ENCODE measurements at places on chromosomes 5 and 9.

DNA sequence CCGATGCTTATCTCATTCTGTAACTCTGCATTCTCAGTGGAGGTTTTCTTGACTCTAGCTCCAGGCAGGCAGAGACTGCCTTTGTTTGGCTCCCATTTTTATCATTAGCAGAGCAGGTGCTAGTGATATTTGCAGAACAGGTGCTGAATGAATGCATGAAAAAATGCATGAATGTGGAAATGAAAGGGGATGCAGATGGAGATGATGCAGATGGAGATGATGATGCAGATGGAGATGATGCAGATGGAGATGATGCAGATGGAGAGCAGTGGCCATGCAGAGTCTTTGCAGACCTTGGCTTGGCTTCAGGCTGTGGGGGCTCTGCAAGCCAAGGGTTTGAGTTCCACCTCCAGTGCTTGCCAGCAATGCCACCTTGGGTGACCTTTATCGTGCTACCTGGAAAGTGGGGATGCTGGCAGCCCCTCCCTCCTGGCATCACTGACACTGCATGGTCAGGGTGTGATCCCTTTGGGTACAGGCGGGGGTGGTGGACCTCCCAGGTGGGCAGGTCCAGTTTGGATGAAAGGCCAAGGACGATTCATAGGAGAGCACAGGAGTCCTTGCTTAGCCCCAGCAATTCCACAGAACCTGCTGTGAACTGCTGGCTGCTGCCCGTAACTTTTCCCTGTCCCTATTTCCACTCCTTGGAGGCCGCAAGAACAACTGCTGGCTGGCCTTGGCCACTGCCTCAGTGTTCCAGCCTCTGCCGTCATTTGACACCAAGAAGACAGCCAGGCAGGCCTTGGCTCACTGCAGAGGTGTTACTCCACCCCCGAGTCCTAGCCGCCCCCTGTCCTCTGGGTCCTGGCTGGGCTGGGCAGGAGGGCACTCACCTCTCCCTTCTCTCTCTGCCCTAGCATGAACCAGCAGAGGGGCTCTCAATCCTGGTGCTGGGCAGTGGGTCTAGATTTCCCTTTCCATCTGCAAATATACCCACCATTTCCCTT lies 33.0 kb downstream of the ERGIC1 start:
- DNase-seq: no peak

- DNase-seq: no peak
Observed at GRCh38 chr5:10023494-10023893, 226.2 kb downstream of the ATPSCKMT start.

- no peak for DNase-seq
Observed at GRCh38 chr5:20972419-20972925, 984.5 kb upstream of the CDH18 start.

DNA sequence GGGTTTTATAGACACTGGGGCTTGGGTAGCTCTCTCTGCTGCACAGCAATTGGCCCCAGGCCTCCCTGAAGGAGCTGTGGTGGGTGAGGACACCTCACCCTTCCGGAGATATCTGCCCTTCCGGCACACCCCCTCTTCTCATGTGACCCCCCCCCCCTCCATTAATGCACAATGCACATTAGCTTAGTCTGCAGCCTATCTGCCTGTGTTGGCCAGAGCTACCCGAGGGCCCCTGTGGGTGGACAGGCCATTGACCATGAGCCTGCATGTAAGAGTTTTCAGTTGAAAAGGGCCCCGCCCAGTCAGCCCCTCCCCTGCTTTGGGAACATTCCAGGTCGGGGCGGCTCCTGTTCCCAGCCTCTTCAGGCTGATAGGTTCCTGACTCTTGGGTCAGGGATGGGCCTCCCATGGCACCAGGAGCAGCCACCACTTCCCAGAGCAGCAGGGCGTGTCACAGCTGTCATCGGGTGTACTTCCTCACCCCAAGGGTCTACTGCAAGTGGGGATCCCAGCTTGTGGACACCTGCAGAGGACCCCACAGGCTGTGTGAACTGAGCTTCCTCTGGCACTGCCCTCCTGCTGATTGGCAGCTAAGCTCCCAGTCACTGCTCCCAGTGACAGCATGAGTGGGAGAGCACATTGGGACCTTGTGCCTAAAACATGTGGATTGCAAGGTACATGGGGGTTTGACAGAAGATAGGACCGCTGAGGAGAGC lies 17.8 kb downstream of the PHF2 start:
- peak; percentile 24 for DNase-seq

DNA sequence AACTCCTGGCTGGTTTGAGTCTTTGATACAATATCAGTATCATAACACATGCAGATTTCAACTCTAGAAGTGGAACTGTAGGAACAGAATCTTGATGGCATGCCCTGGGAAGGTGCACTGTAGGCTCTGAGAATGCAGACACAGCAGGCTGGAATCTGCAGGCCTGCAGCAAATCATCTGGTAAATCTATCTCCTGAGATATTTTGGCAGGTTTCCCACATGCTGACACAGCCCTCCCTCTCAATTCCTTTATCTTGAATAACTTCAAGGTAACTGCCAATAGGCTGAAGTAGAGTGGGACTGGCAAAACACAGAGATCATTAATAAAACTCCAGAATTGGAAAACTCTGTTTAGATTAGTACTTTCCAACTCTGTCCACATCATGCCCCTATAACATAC lies 177.8 kb upstream of the PCSK5 start:
- DNase-seq: no peak

DNA sequence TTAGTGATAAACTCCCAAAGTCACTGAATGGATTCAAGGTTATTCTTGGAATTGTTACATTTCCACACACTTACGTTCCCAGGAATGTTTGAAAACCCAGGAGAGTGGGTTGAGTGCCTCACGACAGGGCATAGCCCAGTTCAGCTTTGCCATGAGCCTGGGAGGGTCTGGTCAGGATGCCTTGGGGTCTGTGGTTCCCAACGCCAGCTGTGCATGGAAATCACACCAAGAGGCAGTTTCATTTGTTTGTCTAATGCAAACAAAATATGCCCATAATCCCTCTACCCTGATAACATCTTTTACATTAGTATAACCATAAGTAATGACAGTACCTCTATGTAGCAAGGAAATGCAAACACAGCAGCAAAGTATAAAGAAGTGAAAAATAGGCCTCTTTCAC lies 25.3 kb upstream of the MSX2 start:
- no peak for DNase-seq

- DNase-seq: no peak
Observed at GRCh38 chr5:118052503-118052902, 935.8 kb downstream of the DTWD2 start.

- DNase-seq: no peak
Observed at GRCh38 chr5:149930749-149931574, 13.6 kb downstream of the PDE6A start.

DNA sequence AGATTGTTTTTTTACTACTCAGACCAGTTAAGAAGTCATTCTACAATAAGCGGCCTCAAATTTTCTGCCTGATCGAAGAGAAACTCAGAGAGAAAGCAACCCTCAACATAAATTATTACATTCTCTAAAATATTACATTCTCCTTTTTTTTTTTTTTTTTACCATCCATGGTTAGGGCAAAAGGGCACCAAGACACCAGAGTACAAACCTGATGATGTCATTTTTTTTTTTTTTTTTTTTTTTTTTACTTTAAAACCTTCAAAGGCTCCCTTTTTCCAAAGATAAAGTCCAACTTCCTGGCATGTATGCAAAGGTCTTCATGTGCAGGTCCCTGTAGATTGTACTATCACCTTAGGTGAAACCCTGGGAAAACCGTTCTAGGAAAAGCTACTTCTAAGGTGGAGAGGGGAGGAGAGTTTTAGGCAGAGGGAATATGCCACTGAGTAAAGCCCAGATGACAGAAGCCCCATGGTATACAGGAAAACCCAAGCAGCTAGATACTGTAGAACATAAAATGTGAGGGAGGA lies 104.4 kb downstream of the SSBP2 start:
- DNase-seq: no peak

DNA sequence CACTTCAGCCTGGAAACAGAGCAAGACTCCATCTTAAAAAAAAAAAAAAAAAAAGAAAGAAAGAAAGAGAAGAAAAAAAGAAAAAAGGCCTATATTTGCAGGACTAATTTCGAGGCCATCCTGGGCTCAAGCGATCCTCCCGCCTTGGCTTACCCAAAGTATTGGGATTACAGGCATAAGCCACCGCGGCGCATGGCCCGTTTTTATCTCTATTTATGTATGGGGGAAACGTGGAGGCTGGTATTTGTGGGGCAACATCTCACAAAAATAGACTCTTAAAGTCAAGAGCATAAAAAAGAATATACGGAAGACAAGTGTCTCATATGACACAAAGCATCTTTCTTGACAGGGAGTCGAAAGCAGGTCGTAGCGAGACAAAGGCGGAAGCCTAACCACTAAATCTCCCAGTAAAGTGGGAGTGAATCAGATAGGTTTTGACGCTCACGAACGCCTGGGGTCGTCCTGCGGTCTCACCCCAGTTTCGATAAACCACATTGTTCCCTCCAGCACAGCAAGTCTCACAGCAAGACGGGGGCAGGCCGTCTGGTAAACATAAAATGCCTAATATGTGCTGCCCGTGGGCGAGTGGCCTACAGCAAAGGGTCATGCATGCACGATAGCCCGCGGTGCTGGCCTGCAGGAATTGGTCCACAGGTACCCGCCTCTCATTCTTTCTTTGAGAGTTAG lies 1.8 kb upstream of the TRIM41 start:
- no peak for DNase-seq

- DNase-seq: no peak
Observed at GRCh38 chr5:3303777-3304176, 291.9 kb upstream of the IRX1 start.

GRCh38 chr5:3995954-3996619 lies 400.5 kb downstream of the IRX1 start:
- DNase-seq: no peak

DNA sequence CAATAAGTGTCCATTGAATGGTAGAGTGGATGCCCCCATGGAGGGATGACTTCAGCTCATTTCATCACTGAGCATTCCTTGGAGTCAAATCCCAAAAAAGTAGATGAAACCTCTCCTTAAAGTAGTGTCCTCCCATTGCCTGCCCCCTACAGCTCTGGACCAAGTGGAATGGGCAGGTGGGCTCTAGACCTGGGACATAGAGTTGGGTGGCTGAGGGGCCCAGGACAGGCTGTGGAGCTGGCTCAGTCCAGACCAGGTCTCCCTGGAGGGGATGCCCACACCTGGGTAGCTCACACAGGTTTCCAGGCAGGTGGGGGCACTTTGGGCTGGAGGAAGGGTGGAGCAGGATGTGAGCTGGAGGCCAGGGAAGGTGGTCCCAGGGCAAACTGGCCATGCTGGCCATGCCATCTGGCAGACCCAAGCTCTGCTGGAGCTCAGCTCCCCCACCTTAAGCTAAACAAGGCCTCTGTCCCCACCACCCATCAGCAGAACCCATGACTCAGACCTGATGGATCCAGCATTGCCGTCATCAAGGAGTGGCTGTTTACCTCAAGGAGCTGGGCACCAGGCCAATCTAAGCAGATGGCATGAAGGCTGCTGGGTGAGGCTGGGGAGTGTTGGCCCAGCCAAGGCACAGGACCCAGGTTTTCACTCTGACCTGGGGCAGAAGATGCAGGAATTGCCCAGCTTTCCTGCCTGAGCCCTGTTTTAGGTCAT lies 6.2 kb upstream of the SPINK4 start:
- DNase-seq: no peak

DNA sequence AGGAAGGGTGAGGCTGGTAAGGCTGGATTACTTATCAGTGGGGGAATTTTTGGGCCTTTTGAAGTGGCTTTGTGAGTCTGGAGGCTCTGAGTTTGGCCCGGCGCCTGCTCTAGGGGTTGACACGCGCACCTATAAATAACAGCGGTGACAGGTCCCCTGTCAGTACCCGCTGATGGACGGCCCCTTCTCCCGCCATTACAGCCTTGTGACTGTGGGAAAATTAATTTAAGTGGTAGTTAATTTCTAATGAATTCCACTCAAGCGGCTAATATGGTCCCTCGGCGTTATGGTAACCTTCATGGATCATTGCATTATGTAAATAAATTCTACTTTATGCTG lies 16.5 kb downstream of the MRPL36 start:
- no peak for DNase-seq

DNA sequence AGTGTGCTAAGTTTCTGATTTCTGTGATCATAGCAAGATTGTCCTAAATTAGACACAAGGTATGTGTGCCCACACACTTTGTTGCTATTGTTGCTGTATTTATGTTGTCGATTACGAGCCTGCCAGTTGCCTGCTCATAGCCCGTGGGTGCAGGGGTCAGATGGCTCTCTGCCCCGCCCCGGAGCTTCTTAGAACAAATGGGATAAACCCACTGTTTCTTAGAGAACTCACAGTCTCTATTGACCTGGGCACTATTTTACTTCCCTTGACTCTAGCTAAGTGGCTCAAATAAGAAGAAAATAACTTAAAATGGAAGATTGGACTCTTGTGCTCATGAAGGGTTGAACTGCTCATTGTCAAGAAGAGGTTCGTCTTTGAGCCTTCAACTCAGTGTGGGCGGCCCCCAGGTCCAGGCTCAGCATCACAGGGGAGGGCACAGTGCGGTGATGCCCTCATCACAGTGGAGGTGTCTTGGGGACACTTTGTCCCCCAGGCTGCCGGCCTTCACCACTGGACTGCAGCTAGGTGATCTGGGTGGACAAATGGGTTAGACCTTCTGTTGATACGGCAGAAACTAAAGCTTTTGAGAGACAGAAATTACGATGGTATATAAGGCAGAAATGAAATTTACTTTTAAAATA lies 155.5 kb downstream of the TENT4A start:
- DNase-seq: no peak

- DNase-seq: no peak
Observed at GRCh38 chr5:38369692-38370091, 111.3 kb downstream of the EGFLAM start.

GRCh38 chr9:90559075-90560073 lies 83.2 kb downstream of the DIRAS2 start:
- no peak for DNase-seq

GRCh38 chr9:93028448-93029006 lies 30.0 kb upstream of the SUSD3 start:
- DNase-seq: no peak

DNA sequence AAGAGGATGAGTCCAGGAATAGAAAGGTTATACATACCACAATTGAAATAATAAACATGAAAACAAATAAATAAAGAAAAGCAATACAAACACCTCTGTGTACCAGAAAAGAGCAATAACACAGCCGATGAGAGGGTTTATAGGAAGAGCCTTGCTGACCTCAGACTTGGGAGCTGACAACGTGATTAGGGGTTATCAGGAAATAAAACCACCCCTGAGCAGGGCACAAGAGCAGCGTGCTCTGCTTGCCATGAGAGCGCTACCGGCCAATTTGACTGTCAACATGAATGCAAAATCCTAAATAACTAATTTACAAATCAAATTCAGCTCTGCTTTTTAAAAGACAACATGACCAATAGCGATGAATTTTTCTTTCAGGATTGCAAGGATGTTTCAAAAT lies 2.6 kb upstream of the FREM1 start:
- DNase-seq: no peak

DNA sequence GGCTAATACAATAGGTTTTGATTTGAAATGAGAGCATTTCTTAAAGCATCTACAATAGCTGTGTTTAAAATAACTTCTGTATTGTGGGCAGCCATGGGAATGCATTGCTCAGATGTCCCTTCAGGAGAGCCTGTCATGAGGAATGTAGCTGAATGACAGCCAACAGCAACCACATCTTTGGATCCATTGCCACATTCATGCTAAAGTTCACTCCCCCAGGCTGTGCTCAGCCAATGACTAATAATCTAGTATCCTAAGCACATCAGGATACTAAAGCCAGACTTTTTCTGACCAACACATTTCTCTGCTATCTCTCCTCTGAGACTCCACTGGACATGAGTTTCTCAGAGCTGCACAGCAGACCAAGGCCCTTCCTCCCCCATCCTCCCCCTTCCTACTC lies 45.5 kb downstream of the HTR1A start:
- no peak for DNase-seq

GRCh38 chr5:98698359-98698758 lies 75.1 kb upstream of the RGMB start:
- no peak for DNase-seq

- DNase-seq: no peak
Observed at GRCh38 chr9:122338536-122338935, 32.3 kb upstream of the PTGS1 start.

All from activated CD4-positive, CD25-positive, alpha-beta regulatory T cell treated with anti-CD3 and anti-CD28 coated beads, Interleukin-2, amount 50 U/mL, for 72 hours (primary cell).